Dermis microvascular lymphatic vessel endothelial cell (primary cell): ENCODE measurements at places on chromosomes 11 and 22. TPM values are rescaled to one million over a fixed set of nuclear protein-coding genes. Genes with fewer than 3 reads are reported as not detected.

GRCh38 chr11:92302770-92303169 is 78.2 kb downstream of the FAT3 start:
- no peak for DNase-seq

DNA sequence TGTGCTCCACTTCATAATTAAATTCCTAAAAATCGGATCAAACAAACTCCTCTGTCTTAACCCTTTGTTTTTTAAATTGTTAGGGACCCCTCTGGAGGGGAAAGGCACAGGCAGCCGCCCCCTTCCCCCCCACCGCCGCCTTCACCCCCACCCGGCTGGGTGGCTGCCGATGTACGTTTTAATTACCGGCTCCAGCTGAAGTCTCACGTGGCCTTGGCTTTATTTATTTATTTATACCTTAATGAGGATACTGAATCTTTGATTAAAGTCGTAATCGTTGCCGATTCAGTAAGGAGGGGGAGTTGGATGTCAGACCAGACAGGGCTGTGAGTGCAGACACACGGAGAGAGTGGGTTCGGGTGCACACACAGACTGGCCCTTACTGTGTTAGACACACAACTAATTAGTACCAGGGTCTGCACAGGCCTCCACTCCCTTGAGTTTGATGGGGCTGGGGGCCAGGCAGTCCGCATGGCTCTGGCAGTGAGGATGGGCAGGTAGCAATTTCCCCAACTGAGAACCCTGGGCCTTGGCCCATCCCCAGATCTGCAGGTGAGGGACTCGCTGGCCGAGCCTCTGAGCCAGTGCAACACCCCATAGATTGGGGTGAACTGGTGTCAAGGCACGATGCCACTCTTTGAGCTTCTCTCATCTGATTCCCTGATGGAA is 51.3 kb upstream of the NNMT start:
- DNase-seq: no peak

DNA sequence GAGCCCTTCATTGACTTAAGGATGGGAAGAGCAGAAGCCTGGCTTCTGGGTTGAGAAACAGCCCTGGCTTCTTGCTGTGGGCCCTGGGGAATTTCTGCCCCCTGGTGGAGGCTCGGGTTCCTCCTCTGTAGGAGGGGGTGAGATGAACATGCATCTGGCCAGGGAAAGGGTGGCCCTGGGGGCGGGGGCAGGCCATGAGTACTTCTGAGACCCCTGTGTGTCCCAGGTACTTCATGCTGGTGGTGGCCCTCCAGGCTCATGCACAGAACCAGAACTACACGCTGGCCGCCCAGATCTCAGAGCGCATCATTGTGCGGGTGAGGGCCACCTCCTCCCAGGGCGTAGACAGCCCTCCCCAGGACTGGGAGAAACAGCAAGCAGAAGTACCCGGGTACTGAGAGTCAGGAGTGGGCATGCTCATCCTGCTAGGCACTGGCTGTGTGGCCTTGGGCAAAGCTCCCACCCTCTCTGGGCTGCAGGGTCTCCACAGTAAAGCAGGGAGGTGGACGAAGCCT is 15.8 kb downstream of the TMEM258 start:
- DNase-seq: no peak

TRIM48 gene
- not detected in 2 replicates for total RNA-seq

GRCh38 chr22:22403771-22404170 is 104.8 kb downstream of the ZNF280B start:
- DNase-seq: no peak

RHBDD3 gene
- total RNA-seq: 14.8 and 23.3 TPM in 2 replicates

SEPTIN5 gene
- total RNA-seq: 23.4 and 42.1 TPM in 2 replicates
